ENCODE measurements at places on chromosomes 13 and 19.
A peak's percentile ranks its signal among the peaks of the same experiment; 100 is the strongest.

GRCh38 chr13:21871919-21872318 lies 201.0 kb downstream of the FGF9 start:
- no peak for DNase-seq

DNA sequence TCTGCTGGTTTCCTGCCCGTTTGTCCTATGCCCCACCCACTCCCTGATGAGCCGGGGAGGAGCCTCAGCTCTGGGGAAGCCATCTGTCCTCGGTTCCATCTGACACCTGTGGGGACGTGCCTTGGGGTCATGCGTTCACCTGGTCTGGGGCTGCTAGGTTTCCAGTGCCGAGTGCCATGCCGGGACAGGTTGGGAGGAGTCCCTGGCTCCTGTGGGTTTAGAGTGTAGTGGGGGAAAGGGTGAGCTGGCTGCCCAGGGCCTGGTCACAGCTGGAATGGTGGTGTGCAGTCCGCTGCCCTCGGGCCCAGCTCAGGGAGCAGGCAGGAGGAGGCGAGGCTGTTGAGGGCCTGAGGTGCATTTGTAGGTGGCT lies 2.5 kb downstream of the KDM4B start:
- no peak for DNase-seq

DNA sequence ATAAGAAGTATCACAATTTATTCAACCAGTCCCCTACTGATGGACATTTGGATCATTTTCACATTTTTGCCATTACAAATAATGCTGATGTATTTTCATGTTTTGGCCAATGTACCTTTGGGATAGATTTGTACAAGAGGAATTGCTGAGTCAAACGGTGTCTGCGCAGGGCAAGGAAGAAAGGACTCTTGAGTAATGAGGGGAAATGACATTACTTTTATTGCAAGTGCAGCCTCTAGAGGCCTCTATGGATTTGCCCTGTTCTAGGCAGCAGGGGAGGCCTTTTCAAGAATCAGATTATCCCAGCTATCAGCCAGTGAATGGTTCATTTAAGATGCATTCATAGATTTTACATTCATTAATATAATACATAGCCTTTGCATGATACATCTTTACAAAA lies 32.9 kb upstream of the GTF3A start:
- DNase-seq = no peak

GRCh38 chr13:69761581-69761980 lies 346.0 kb upstream of the ATXN8OS start:
- DNase-seq = no peak

DNA sequence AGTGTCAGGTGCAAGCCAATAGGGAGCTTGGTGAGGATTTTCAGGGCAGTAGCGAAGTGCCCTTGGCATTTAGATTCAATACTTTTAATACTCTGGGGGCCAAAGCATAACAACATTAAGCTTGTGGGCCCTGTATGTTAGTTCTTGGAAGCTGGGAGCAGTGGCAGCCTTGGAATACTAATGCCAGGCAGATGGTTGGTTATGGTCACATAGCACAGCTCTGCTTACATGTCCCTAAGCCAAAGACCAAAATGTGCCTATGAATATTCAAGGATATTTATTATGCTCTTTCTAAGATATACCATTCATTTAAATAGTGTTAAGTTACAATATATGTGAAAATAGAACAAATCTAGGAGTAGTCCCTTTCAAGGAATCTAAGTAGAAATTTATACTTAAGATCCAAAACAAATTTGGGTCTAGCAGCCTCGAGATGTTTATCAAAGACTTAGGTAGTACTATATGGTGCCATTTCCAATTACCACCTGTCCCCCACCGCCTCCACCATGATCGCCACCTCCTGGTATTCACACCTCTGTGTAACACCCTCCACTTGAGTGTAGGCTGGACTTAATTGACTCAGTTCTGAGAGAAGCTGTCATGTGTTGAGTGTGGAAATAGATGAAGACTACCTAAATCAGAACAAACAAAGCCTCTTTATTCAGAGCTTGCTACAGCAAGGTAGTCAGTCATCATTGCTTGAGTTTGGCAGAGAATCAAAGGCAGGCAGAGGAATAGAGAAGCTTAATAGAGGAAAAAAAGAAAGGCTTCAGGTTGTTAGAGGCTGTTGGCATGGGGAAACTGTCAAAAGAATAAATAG lies 261.0 kb downstream of the GPC5 start:
- no peak for DNase-seq

DNA sequence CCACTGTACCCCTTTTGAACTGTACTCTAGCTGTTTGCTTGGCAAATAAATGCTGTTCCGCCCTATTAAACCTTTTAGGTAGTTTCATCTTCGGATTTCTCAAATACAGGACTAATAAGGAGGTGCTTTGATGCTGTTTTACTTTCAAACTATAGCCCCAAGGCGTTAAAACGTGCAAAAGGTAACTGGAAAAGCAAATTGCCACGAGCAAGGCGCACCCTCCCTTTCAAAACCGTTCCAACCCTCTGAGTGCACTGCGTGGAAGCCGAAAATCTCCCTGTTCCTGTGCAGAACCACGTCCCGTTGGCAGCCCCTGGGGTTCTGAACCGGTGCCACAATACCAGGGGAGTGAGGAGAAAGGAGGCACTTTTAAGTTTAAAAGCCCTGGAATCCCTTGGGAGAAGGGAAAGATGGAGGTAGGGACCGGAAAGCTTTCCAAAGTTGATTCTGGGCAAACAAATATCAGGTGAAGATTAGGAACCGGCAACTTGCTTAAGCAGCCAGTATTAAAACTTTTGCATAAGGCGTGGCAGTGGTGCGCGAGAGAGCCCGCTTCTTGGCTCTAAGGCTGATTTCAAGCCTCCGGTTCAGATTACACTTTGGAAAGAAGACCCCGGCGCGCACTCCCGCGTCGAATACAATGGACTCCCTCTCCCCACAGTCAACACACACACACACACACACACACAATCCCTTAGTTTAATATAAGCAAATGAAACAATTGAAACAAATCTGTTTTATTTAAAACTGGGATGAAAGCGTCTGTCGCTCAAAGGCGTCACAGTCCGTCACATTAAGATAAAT lies 9.5 kb downstream of the POU4F1 start:
- DNase-seq = no peak

GRCh38 chr19:40305403-40305802 lies 20.3 kb upstream of the AKT2 start:
- peak; percentile 48 for DNase-seq

DNA sequence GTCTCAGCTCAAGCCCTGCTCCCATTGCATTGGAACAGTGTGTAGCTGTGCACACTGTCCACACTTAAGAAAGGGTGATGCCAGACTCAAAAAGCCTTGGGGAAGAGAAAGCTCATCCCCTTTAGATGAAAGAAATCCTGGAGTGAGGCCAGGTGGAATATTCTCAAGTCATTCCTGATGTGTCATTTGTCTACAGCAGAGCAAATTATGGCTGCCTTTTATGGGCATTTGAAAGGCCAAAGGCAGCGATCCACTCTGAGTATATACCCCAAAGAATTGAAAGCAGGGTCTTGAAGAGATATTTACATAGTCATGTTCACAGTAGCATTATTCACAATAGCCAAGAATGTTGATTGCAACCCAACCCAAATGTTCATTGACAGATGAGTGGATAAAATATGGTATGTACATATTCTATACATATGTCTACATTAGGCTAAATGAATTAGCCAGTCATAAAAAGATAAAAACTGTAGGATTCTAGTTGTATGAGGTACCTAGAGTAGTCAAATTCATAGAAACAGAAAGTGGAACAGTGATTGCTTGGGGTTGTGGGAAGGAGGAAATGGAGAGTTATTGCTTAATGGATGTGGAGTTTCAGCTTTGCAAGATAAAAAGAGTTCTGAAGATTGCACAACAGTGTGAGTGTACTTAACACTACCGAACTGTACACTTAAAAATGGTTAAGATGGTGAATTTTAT lies 214.9 kb downstream of the KCNRG start:
- DNase-seq = no peak

DNA sequence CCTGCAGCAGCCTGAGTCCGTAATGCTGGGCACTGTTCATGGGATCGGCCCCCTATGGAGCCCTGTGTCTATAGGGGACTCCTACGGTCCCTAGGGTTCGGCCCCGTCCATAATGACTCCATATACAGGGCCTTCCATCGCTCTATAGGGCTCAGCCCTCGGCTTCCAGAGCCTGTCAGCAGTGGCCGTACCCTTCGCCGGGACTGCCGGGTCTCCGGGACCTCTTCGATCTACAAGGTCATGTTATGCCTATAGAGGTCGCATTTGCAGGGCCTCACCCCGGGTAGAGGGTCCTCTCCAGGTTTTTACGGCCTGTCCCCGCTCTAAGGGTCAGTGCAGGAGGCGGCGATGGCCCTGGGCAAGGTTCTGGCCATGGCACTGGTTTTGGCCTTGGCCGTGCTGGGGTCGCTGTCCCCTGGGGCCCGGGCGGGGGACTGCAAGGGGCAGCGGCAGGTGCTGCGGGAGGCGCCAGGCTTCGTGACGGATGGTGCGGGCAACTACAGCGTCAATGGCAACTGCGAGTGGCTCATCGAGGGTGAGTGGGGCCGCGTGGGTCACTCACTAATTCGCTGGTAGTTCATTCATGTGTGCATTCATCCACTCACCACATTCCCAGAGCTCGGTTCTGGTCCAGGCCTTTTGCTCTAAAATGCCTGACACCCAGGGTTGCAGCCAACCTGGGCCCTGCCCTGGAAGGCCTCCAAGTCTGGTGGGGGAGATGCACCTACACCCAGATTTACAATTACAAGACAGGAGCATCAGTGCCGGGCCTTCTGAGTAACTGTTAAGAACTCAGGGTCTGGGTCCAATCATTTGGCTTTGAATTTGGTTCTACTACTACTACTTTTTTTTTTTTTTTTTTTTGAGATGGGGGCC lies 699 bp downstream of the MEGF8 start:
- DNase-seq = peak; percentile 24

DNA sequence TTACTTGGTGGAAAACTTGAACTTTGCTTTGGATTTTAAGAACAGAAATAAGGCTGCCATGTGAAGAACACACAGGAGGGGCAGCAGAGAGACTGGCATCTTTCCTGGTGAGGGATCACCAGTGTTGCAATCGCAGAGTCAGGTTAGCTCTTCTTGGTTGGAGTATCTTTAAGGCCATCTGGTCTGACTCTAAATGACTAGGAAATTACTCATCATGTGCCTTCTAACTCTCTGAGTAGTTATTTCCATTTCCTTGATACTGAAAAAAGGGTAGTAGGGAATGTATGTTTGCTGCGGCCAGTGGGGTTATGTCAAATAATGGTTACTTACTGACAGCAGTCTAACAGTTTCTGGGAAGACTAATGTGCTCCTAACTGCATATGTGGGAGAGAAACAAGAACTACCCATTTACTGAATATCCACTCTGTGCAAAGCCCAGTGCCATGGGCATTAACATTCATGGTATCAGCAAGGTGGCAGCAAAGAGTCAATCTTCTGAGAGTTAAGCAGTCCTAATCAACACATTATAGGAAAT lies 122.1 kb downstream of the COG6 start:
- no peak for DNase-seq

- no peak for DNase-seq
Observed at GRCh38 chr19:28388988-28389387, 824.0 kb downstream of the UQCRFS1 start.

DNA sequence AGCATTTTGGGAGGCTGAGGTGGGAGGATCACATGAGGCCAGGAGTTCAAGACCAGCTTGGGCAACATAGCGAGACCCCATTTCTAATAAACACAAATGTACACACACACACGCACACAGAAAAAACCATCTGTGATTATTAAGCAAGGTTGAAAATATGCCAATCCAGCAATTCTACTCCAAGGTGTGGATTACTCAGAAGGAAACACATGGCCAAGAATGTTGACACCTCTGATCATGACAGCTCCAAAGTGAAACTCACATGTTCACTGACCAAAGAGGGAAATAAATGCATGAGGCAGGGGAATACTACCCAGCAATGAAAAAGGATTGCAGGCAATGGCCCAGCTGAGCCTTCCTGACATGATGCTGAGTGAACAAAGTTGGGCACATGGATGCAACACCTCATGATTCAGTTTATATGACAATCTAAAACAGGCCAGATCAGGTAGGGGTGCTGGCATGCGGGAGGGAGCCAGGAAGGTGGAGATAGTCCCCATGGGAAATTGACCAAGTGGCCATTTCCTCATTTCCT lies 4.4 kb downstream of the DOCK6 start:
- no peak for DNase-seq

- peak; percentile 11 for DNase-seq
Observed at GRCh38 chr19:19628501-19629134, 598 bp upstream of the LPAR2 start.
